ENCODE measurements at places on chromosomes 7 and 10. TPM values are rescaled to one million over a fixed set of nuclear protein-coding genes. Genes with fewer than 3 reads are reported as not detected.

LDB1 gene
- total RNA-seq, result 29.6 TPM

CDNF gene
- total RNA-seq, result 2.9 TPM

GPRIN2 gene
- 6.9 TPM for total RNA-seq

PROSER2 gene
- total RNA-seq, result 2.9 TPM

OPALIN gene
- not detected for total RNA-seq

WEE2 gene
- not detected for total RNA-seq

EN2 gene
- total RNA-seq, result 0.32 TPM

ITPRID1 gene
- total RNA-seq, result 1.6 TPM

PHYHIPL gene
- under 0.01 TPM for total RNA-seq

PHYH gene
- 74.7 TPM for total RNA-seq

GIMAP1 gene
- 6.6 TPM for total RNA-seq

HABP2 gene
- total RNA-seq, result 0.29 TPM

MCM10 gene
- 0.15 TPM for total RNA-seq

FXYD4 gene
- total RNA-seq, result not detected

TMEM178B gene
- 0.88 TPM for total RNA-seq

KAZALD1 gene
- total RNA-seq, result 4.5 TPM

PILRB gene
- 75.4 TPM for total RNA-seq

ANKRD16 gene
- 13.1 TPM for total RNA-seq

SFRP4 gene
- total RNA-seq, result 13.3 TPM

DPYSL4 gene
- 2.3 TPM for total RNA-seq

FAM25G gene
- not detected for total RNA-seq

CTTNBP2 gene
- total RNA-seq, result 37.0 TPM

R3HCC1L gene
- 12.2 TPM for total RNA-seq

ARPC1A gene
- 113 TPM for total RNA-seq

AIMP2 gene
- total RNA-seq, result 28.4 TPM

NODAL gene
- not detected for total RNA-seq

MAGI2 gene
- total RNA-seq, result 22.7 TPM

GPER1 gene
- total RNA-seq, result 2.6 TPM

CPN1 gene
- total RNA-seq, result not detected

MYOZ1 gene
- total RNA-seq, result 0.80 TPM

CHST15 gene
- 56.4 TPM for total RNA-seq

TLX1 gene
- total RNA-seq, result not detected

NUB1 gene
- total RNA-seq, result 61.9 TPM

ADCY1 gene
- 1.6 TPM for total RNA-seq

CNNM1 gene
- 0.98 TPM for total RNA-seq

Measured in breast epithelium (tissue), 4 donors.